ENCODE measurements at places on chromosomes 6 and 20.

DNA sequence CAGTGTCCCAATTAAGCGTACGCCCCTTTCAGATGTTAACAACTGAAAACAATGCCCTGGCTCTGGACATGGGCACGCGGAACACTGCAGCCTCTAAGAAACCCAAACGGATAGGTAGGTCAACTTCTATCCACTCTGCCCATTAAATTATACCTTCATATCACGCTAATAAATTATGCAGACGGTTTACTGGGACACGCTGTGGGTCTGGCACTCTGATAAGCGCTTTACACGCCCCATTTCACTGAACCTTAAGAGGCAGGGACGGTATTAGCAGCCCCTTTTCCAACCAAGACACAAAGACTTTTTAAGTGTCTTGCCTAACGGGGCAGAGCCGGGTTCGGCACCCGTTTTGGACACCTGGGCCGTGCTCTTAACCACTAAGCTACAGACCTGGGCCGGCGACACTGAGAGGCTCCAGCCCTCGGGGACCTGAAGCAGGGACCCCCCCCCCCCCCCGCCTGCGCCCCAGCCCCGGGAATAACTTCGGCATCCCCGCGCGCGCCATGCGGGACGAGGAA lies 744 bp downstream of the STAU1 start:
- peak; percentile 53 for DNase-seq

- peak; percentile 71 for DNase-seq
Measured at GRCh38 chr6:26044140-26045064, 42.8 kb upstream of the HFE start.

DNA sequence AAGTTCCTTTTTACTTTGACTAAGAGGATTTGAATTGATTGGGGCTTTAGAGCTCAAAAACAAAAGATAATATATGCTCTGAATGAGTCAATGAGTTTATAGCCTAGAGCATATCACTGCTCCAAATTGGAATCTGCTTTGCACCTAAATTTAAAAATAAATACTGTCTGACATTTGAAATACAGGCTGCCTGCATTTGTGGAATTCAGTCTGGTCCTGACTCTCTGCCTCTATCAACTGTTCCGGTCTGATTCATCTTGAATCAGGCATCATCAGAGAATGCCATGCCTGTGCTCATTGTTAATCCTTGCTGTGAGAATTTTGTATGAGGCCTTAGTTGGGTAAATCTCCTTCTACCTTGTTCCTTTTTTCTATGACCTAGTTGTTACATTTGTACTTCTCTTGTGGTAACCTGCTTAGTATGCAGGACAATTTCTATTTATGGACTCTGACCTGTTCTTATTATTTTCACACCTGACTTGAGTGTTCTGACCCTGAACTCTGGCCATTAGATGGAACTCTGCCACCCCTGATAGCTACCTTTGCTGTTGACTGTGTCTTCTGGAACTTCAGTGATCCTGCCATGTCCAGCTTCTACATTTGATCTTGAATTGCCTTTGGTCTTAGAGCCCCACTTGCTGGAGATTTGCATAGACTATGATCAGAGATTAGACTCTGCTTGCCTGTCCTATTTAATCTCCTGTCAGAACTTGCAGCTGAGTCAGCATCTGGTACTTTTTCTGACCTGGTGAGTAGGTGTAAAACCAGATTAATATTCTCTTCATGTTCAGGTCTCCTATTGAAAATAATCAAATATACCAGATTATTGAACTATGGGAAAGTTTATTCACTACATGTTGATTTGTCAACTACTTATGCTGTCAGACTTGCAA lies 442.7 kb upstream of the HS3ST5 start:
- DNase-seq = no peak

GRCh38 chr6:126026001-126026400 lies 39.7 kb downstream of the TRMT11 start:
- DNase-seq = no peak

DNA sequence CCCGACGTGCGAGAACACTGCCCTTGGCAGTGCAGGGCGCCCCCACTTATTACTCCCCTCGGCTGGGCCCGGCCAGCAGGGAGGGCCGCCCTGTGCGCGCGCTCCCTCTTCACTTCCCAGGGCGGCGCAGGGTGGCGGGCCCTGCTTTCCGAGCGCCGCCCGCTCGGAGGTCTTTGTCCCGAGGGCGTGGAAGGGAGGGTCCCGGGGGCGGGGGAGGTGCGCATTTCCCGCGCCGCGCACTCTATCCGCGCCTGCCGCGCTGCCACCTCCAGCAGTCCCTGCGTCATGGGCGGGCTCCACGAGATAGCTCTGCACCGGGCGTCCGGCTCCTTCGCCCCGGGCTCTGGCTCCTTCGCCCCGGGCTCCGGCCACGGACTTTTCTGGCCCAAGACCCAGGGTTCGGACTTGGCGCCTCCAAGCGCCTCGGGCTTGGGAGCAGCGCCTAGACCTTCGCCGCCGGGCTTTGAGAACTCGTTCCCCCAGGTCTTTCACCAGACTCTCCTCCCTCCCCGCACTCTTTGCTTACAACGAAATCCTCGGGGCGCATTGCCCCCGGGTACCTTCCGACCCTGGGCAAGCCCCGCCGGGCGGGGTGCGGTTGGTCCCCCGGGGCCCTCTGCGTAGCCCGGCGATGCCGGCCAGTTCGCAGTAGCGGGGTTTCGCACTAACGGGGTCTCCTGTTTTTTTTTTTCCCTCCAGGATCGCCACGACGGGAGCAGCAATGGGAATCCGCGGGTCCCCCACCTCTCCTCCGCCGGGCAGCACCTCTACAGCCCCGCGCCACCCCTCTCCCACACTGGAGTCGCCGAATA lies 1.6 kb downstream of the TFAP2C start:
- no peak for DNase-seq

Measured in right lobe of liver (tissue), 6 donors.